ENCODE measurements at places on chromosomes 3 and 15.

DNA sequence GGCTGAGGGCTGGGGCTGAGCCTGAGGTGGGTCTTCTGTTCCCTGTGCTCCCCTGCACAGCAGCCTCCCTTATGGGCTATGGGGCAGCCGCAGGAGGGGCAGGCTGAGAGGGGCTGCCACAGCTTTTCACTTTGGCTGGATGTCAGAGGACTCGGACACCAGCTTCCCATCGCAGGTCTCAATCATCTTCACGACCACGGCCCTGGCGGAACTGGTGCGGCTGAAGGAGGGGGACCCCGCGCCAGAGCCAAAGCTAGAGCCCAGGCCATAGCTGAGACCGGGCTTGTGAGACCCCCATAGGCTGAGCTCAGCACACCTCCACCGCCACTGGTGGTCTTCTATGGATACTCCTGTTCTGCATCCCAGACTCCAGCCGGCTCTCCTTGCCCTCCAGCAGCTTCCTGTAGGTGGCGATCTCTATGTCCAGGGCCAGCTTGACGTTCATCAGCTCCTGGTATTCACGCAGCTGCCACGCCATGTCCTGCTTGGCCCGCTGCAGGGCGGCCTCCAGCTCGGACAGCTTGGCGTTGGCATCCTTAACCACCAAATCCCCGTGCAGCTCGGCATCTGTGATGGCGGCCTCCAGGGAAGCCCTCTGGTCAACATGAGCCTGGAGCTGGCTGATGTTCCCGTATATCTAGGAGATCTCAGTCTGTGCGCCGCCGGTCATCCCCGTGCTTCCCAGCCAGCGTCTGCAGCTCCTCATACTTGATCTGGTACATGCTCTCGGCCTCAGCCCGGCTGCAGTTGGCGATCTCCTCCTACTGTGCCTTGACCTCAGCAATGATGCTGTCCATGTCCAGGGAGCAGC lies 181.7 kb upstream of the SYNPR start:
- DNase-seq = no peak

- no peak for DNase-seq
Measured at GRCh38 chr3:64584179-64584578, 103.6 kb downstream of the ADAMTS9 start.

GRCh38 chr15:90465930-90466567 lies 63.7 kb upstream of the CRTC3 start:
- no peak for DNase-seq

DNA sequence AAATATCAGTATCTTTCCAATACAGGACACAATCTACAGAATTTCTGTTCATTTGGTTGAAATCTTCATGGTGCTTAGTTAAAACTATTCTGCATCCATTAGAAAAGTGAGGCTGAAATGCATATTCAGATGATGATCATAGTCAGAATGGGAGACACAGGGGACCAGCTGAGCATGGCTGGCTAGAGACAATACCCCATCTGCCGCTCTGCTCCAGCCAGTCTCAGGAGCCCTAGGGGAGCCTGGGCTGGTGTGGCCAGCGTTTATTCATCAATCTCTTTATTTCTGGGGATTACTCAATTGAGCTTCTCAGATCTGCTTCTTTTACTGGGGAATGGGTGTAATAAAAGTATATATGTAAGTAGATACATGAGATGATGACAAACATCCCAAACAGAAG lies 470.9 kb upstream of the CDIN1 start:
- DNase-seq = no peak

GRCh38 chr15:62849316-62850106 lies 193.0 kb upstream of the TPM1 start:
- DNase-seq = no peak

GRCh38 chr3:138125548-138126221 lies 6.5 kb downstream of the A4GNT start:
- DNase-seq = no peak

GRCh38 chr3:22893101-22893500 lies 310.0 kb upstream of the UBE2E2 start:
- DNase-seq = no peak

GRCh38 chr3:31357451-31357850 lies 175.3 kb upstream of the STT3B start:
- no peak for DNase-seq

GRCh38 chr3:126136428-126137220 lies 43.8 kb downstream of the ALDH1L1 start:
- no peak for DNase-seq

GRCh38 chr3:179852142-179852905 lies 184.4 kb downstream of the PEX5L start:
- DNase-seq = no peak

GRCh38 chr15:61794881-61795280 lies 265.4 kb downstream of the VPS13C start:
- DNase-seq = no peak

DNA sequence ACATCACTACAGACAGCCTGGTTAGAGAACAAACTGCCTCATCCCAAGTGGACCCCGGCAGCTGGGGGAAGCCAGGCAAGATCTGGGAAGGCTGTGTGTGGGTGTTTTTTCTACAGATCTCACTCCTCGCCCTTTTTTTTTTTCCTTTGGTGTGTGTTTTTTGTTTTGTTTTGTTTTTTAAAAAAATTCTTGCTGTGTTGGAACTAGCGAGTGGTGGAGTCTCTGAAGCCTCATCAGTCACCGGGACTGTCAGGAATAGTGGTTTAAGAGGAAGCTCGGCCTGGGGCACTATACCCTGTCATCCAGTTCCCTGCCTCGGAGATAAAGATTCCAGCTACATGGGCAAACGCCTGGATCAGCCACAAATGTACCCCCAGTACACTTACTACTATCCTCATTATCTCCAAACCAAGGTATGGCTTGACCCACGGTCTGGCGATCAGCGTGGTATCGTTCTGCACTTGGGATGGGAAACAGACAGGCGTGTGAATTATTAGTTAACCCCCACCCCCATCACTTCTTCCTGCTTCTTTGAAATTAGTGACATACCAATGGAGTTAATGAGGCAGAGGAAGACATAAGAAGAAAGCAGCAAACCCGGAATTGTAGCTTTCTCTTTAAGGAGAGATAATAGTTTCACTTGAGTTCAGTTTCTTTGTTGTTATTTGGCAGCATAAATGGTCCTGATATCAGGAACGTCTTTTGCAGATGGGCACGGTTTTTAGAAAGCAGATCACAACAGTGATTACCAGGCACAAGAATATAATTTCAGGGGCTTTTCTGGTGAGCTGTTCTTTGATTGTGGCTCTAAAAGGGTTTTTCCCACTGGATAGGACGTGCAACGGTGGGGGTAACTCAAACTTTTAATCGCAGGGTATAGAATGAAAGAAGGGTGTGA lies 722 bp downstream of the RBMS3 start:
- DNase-seq = no peak

GRCh38 chr3:94226078-94226477 lies 163.2 kb downstream of the NSUN3 start:
- no peak for DNase-seq

DNA sequence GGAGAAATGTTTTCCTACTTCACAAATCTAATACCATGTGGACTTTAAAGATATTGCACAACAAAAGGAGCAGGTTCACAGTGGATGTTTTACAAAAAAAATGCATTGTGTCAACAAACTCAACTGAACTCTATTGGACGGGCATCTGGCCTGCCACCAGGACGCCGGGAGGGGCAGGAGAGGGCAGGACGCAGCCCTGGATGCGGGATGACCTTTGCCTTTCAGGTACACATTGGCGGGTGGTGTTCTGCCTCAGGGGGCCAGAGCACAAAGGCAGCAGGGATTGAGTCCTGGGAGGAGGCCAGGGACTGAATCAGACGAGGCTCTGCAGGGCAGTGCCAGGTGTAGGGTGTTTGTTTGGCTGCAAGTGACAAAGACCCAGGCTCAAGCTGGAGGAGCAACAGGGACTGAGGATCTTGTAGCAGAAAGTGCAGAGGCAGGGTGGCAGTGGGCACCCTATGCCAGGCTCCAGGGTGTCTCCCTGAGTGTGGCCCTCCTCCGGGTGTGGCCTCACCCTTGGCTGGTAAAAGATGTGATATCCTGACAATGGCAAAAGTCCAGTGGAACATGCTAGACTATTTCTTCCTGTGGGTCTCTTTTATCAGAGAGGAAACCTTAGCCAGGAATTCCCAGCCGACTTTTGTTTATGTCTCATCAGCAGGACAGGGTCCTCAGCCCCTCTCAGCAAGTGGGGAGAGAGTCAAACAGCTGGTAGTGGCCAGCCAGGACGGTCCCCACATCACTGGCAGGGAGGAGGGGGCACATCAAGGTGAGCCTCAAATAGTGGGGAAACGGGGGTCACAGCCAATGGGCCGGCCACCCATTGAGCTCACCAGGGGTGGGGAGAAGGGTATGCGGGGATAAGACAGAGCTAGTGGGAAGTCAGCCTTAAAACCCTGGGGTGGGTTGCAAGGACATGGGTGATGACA lies 29.7 kb upstream of the KLF13 start:
- DNase-seq = no peak

DNA sequence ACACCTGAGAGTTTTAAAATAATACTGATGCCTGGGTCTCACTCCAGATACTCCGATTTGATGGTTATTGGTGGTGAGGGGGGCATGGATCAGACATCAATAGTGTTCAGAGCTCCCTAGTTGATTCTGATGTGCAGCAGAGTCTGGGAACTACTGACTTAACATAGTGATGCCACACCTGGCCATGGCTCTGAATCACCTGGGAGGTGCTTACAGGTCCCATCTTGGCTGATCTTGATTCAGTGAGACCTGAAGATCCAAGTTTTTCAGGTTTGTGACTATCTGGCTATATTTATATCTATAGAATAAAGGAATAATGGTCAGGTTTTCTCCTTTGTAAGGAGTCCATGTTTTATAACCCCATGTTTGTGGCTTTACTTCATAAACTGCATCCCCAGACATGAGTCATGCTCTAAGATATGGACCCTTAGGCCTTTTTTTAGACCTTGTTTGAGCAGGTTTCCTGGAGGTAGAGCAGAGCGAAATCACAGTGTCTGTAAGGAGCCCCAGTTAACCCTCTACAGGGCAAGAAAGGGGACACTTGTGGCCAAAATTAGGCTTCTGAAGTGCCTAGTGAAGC lies 101.4 kb downstream of the LARS2 start:
- no peak for DNase-seq

DNA sequence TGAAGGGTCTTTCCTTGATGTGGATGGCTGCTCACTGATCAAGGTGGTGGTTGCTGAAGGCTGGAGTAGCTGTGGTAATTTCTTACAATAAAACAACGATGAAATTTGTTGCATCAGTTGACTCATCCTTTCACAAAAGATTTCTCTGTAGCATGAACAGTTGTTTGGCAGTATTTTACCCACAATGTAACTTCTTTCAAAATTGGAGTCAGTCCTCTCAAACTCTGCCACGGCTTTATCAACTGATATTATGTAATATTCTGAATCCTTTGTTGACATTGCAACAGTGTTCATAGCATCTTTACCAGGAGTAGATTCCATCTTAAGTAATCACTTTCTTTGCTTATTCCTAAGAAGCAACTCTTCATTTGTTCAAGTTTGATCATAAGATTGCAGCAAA lies 252.6 kb downstream of the UBE2E2 start:
- no peak for DNase-seq

DNA sequence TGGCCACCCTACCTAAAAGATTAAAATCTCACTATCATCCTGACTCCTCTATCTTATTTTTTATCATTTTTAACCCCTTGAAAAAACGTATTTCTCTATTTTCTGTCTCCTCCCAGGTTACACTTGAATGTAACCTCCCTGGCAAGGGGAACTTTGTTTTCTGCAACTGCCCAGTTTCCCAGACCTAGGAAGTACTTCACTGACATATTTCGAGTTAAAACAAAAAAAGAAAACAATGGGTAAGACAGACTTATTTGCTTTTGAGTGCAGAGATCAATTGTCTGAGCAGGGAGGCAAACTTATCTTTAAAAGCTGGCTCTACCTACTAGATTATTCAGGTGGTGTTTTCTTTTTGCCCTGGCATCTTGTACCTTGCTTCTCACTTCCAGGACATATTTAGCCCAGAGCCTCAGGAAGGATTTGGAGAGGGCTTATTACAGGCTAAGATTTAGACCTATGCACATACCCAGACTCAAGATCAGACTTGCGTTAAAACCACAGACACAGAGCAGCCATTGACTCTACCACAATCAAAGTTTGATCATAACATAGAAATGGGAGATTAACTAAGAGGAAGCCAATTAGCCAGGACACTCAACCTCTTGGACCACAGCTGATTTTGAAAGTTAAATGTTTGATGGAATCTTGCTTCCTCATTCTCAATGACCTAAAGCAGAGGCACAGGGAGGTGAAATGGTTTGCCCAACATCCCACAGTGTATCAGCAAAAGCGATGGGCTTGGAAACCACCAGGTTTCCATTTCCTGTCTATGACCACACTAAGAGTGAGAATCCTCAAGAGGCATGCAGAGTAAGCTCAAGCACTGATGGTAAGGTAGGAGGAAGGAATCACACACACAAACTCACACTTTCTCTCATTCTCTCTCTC lies 169.5 kb upstream of the THBS1 start:
- DNase-seq = no peak

GRCh38 chr3:191263365-191263764 lies 64.3 kb downstream of the OSTN start:
- DNase-seq = no peak

DNA sequence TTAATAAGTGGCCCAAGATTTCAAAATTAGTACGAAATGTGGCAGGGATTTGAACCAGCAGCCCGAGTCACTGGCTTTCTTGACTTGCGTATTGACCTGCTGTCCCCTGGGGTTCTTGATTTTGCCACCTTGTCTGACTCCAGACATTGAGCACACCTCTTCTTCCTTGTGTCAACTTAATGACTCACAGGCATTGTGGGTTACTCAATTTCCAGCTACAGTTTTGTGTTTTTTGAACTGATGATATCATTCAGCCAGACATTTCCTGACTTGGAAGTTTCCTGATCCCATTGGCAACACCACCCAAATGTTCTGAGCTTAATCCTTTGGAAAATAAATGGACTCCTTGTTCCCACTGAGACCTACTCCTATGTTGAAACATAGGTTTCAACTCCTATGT lies 64.2 kb downstream of the MOBP start:
- DNase-seq = no peak

DNA sequence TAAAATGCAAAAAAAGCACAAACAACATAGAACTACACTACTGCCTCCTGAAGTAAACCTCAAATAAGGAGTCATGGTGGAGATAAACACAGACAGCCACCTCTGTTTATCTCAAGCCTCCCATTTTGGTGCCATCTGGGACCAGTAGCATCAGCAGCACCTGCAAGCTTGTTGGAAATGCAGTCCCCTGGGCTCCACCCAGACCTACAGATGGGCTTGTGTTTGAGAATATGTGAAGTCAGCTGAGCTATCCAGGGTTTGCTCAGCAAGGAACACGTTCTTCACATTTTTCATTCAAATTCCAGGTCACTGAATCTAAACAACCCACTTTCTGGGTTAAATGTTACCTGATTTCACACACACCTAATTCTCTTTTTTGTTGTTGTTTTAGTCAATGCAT lies 45.5 kb downstream of the RASGRF1 start:
- no peak for DNase-seq

Data from stimulated activated CD4-positive, alpha-beta T cell treated with anti-CD3 and anti-CD28 coated beads, Interleukin-1b, Interleukin-23, amount 100 ng/mL, for 1 hour (primary cell).